ENCODE measurements at places on chromosomes 11 and 22.

- no peak for DNase-seq
Observed at GRCh38 chr11:8219257-8220021, 44.2 kb downstream of the LMO1 start.

GRCh38 chr11:58495906-58496305 is 12.0 kb downstream of the OR5B21 start:
- no peak for DNase-seq

DNA sequence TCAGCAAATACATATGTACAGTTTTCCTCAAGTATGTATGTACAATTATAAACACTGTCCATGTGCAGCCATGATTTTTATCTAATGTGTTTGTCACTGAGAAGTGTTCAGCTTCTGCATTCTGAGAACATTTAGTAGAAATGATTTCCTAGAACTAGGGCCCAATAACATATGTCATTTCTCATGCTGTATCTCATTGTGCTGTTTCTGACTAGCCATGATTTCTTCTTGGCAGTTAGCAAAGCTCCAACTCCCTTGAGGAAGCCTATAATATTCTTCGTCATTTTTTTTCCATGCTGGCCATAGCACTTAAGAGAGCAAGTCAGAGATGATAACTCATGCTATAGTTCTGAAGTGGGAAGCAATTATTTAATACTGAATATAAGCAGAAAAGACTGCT is 187.8 kb downstream of the DDX10 start:
- no peak for DNase-seq

DNA sequence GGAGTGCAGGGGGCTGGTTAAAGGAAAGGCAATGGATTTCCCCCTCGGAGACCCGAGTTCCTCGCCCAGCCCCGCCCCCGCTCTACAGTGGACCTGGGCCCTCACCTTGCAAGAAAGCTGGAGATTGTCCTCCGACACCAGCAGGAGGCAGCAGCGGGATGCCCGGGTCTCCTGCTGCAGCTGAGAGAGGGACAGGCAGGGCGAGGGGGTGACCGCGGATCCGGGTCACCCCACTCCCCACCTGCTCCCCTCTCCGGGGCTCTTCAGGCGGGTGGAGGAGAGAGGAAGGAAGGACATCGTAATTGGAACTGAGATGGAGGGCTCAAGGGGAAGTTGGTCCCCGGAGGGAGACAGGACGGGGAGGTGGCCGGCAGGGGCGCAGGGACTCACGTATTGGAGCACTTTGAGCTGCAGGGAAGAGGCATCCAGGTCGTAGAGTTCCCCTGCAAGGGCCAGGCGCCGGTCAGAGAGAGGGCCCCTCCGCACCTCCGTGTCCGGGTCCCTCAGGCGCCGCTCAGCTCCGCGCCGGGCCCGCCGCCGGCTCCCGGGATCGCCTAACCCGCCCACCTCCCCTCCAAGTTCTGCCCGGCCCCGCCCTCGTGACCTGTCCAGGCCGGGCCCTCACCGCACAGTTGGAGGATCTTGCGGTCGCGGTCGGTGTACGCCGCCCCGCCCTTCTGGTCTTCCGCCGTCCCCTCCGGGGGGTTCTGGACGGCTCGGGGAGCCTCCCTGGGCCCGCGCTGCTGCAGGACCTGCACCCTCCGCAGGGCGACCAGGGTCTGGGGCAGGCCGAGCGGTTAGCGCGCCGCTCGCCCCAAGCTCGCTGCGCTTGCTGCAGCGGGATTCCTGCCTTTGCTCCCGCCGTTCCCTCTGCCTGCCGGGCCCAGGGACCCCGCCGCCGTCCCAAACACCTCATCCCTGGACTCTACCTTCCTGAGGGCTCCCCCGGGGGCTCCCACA is 84.1 kb downstream of the PDE2A start:
- DNase-seq: peak; percentile 35

- no peak for DNase-seq
Observed at GRCh38 chr11:83000381-83000780, 71.3 kb downstream of the RAB30 start.

DNA sequence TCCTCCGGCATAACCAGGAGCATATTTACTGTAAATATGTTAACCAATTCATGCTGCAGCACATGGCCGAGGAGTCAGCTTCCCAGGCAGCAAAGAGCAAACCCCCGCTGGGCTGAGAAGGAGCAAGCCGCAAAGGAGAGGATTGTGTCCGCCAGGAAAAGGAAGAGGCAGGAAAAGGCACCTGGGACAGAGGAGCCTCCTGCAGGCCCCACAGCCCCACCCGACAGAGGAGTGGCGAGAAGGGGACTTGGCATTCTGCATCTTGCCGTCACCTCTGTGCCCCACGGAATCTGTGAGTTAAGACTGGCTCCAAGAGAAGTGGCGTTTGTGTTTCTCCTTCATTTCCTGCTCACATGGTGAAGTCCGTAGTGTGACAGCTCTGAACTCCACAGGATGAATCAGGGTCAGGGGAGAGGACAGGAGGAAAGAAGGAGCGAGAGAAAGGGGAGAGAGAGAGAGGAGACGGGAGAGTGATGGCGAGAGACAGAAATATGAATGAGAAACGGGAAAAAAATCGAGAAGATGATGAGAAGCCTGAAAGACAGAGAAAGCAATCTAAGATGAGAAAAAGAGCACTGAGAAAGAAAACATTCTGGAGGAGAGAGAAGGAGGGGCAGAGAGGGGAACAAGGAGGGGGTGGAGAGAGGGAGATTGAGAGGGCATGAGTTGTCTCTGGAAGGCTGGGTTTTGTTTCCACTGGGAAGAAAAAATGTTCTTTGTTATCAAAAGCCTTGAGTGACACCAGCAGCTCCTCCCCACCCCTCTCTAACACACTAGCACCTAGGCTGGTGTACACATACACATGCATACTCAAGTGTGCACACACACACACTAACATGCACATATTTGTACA is 489.6 kb downstream of the MN1 start:
- DNase-seq: no peak

DNA sequence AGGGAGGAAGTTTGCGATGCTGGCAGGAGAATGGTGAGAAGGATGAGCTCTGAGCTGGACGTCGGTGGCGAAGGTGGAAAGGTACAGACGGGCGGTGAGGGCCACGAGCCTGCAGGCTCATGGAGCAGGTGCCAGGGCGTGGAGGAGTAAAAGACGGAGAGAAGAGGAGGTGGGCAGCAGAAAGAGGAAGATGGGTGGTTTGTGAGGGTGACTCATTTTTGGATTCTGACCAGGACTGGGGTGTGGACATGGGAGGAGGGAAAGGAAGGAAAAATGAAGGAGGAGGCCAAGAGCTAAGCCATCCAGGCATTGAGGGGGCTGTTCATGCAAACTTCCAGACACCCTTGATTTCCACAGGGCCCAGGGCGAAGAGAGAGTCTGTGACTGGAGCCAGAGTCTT is 3.5 kb downstream of the ZDHHC24 start:
- DNase-seq: no peak

- no peak for DNase-seq
Observed at GRCh38 chr11:47149782-47150181, 26.9 kb downstream of the ARFGAP2 start.

- DNase-seq: no peak
Observed at GRCh38 chr11:22656130-22656529, 10.3 kb upstream of the GAS2 start.

DNA sequence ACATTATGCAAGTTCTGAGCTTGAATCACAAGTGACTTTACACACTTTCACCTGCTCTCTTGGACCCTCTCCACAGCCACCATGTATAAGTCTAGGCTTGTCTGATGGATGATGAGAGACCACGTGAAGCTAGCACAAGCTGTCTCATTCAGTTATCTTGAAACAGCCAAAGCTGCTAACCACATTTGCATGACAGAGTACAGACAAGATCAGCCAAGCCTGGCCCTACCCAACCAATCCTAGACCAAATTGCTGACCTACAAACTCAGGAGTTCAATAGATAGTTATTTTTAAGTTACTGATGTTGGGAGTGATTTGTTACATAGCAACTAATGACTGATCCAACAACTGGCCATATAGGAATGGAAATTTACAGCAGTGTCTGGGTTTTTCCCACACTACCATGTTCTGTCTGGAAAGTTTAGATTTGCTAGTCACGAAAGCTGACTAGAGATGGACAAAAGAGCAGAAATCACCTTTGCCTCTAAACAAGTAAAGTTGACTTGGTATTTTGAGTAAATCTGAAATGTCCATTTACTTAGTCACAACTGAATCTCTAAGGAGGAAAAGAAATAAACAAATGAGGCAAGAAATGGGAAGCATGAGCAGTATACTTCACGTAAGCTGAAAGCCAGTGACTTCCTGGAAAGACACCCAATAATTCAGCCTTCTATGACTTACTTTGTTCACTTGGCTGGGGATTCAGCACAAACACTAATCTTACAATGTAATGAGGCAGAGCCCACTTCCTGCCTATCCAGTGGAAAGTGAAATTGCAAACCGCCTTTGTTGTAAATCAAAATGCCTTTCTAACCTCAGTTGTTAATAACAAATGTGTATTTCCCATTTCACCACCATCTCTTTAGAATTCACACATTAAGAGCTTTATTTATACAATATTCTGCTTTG is 101.7 kb downstream of the FAM181B start:
- no peak for DNase-seq

DNA sequence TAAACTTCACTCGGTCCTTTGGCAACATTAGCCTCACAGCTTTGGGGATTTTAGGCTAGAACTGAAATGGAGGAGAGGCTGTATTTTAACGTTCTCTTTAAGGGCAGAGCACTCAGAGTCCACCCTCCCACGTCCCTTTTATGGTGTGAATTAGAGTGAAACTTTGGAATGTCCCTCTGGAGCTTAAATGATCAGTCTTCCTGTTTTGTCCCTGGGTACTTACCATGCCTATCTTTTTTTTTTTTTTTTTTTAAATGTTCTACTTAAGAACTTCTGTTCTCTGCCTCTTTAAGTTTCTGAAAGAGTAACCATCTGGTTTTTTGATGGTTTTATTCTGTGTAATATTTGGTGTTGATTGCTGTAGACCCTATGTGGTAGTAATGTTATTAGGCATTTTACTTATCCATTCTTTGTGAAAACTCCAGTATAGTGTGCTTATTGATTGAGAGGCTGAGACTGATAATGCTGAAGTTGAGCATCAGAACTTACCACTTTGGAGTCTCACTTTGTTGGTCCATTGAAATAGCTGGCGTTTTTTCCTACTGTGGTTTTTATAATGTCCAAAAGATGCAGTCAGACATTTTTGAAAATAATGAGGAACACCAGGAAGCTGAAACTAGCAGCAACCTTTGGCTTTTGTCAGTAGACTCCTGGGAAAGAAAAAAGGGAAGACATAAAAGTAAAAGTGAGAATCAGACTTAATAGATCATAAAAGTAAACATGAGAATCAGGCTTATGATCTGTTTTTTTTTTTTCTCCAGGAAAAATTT is 11.6 kb downstream of the UVRAG start:
- DNase-seq: no peak

DNA sequence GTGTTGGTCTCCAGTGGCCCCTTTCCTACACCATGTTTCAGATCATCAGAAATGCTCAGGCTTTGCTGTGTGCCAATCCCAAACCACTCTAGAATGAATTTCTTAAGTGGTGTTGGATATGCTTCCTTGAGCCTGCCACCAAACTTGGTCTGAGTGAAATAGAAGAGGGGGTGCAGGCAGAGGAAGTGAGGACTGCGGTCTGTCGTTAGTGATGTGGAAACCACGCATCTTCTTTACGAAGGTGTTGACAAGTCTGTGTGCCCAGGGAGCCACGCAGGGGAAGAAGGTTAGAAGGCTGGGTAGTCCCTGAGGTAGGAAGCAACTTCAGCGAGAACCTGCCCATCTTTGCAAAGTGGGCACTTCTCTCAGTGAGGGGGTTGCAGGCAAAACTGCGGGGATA is 187.4 kb upstream of the NAV2 start:
- DNase-seq: no peak

- peak; percentile 19 for DNase-seq
Observed at GRCh38 chr22:43884600-43885318, 7.1 kb downstream of the PNPLA5 start.

DNA sequence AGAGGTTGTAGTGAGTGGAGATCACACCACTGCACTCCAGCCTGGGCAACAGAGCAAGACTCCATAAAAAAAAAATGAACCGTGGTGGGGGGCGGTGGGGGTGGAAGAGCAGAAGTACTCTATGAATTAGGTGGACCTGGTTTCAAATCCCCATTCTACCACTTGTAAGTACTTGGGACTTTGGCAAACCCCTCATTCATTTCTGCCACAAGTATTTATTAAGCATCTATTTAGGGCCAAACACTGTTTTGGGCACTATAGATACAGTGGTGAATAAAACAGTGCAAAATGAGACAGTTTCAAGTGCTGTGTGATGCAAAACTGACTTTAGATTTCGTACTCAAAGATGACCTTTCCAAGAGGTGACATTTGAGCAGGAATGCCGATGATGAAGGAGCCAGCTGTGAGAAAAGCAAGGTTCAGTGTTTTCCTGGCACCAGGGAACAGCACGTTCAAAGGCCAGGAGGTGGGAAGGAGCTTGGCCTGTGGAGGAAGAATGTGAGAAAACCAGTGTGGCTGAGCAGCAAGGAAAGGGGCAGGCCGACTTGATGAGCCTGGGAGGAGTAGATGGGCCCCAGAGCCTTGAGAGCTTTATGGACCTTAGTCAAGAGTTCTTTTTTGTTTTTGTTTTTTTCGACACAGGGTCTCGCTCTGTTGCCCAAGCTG is 1.4 kb upstream of the TMEM134 start:
- no peak for DNase-seq

- no peak for DNase-seq
Observed at GRCh38 chr22:32802237-32802765, 796 bp downstream of the TIMP3 start.

DNA sequence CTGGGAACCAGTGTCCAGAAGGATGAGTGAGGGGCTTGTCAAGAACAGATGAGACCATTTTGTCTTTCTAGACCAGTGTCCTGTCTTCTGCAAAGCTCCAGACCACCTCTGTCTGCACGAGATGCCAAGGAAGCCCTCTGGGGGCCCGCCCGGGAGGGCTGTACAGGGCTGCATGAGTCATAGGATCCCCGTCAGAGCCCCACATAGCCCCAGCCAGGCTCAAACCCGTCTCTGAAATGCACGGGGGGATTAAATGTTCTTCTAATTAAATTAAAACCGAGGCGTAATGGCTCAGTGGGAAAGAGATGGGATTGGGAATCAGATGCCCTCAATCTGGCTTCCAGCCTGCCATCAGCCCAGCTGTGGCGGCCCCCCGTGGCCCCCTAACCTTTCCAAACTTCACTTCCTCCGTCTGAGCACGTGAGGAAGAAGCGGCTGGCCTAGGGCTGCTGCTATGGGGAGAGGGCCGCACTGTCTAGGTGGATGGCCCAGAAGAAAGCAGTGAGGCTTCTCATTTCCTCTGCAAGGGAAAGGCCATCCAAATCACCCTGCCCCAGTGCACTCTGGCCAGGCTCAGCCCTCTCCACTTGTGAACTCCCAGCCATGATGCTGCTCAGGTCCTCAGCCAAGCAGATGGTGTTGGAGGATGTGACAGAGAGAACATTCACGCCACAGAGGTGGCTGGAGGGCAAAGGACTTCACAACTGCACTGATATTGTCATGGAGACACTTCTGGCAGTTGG is 32.8 kb downstream of the KCNQ1OT1 start:
- DNase-seq: no peak

GRCh38 chr22:50727678-50728522 is 10.1 kb upstream of the ACR start:
- DNase-seq: no peak

- DNase-seq: peak; percentile 58
Observed at GRCh38 chr11:6362873-6363678, 27.2 kb upstream of the SMPD1 start.

Measured in stimulated activated naive CD4-positive, alpha-beta T cell treated with Interleukin-2 at 50 U/mL for 16 hours (primary cell).